ENCODE measurements at places on chromosomes 4 and X.

GRCh38 chr4:41509451-41509866 is 28.5 kb upstream of the LIMCH1 start:
- DNase-seq, result no peak

DNA sequence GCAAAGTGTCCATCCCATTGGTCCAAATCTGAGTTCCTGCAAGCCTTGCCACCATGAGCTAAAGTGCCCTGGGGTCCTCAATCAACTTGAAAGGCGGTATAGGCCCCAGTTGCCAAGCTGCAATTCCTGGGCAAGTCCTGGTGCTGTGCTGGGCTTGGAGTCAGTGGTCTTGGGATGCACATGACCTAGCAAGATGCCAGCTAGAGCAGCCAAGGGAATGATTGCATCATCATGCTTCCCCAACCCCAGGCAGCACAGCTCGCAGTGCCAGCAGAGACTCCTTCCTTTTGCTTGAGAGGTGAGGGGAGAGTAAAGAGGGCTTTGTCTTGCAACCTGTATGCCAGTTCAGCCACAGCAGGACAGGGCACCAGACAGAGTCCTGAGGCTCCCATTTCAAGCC is 50.5 kb downstream of the KCNIP4 start:
- DNase-seq, result no peak

DNA sequence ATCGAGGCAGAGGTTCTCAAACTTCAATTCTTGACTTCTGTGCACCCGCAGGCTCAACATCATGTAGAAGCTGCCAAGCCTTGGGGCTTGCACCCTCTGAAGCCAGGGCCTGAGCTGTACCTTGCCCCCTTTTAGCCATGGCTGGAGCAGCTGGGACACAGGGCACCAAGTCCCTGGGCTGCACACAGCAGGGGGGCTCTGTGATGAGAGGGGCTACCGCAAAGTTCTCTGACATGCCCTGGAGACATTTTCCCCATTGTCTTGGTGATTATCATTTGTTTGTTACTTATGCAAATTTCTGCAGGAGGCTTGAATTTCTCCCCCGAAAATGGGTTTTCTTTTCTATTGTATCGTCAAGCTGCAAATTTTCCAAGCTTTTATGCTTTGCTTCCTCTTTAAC is 4.9 kb upstream of the MAGEB17 start:
- no peak for DNase-seq

- DNase-seq, result no peak
These were observed 384.6 kb downstream of the STIM2 start for GRCh38 chr4:27245216-27245615.

- no peak for DNase-seq
These were observed 54.4 kb upstream of the HGFAC start for GRCh38 chr4:3387154-3387942.

Measured in nephron progenitor cell (in vitro differentiated cells).